Activated naive CD8-positive, alpha-beta T cell treated with anti-CD3 and anti-CD28 coated beads for 36 hours (primary cell): ENCODE measurements at places on chromosomes 7 and 10. TPM values are rescaled to one million over a fixed set of nuclear protein-coding genes. Genes with fewer than 3 reads are reported as not detected.

The BNIP3 gene
- 115 TPM for total RNA-seq

DNA sequence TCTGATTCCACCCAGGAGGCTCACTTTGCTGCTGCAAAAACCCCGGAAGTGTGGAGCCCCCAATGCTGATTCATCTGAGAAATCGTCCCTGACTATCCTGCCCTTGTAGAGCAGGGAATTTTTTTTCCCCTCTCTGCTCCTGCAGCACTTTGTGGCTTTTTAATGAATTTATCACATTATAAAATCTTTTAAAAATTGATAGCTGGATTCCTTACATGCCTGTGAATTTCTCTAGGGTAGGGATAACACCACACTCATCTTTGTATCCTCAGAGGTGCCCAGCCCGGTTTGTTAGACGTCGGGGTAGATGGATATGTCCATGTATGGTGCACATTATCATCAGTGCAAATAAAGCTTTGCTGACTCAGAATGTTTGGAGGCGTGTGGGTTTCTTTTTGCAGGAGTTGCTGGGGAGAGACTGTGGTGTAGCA lies 185.7 kb downstream of the STK31 start:
- DNase-seq, result no peak
- no peaks in the 10 kb centered on the region for H3K36me3 ChIP-seq
- H3K4me3 ChIP-seq, result no peak overlapping the region
- H3K4me1 ChIP-seq, result peaks cover 34% of the 10 kb centered on the region
- H3K27me3 ChIP-seq, result peaks cover 36% of the 10 kb centered on the region

- H3K27ac ChIP-seq, result no peak overlapping the region
- H3K4me1 ChIP-seq, result peaks cover 13% of the 10 kb centered on the region
- no peak overlapping the region for H3K4me3 ChIP-seq
Measured at GRCh38 chr7:79979437-79979836, 155.2 kb upstream of the GNAI1 start.

DNA sequence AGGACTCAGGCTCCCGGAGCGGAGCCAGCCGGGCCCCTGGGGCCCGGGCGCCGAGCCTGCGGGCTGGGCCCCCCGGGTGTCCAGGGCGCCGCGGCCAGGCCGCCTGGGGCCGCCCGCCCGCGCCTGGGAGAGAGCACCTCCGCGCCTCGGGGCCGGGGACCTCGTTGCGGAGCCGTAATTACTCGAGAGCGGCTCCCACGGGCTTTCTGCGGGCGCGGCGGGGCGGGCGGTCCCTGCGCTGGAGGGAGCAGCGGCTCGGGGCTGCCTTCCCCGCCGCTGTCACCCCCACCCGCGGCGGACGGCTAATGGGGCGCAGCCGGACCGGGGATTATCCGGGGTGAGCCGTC lies 1.5 kb downstream of the GNB2 start:
- H3K36me3 ChIP-seq, result peaks cover 19% of the 10 kb centered on the region
- no peaks in the 10 kb centered on the region for H3K27me3 ChIP-seq
- DNase-seq, result peak; percentile 52
- H3K27ac ChIP-seq, result no peak overlapping the region

- peaks cover 36% of the 10 kb centered on the region for H3K36me3 ChIP-seq
- no peak overlapping the region for H3K4me3 ChIP-seq
- H3K27me3 ChIP-seq, result no peaks in the 10 kb centered on the region
- H3K4me1 ChIP-seq, result peaks cover 21% of the 10 kb centered on the region
- H3K27ac ChIP-seq, result no peak overlapping the region
- no peak for DNase-seq
Measured at GRCh38 chr7:124909808-124910207, 19.8 kb downstream of the POT1 start.

DNA sequence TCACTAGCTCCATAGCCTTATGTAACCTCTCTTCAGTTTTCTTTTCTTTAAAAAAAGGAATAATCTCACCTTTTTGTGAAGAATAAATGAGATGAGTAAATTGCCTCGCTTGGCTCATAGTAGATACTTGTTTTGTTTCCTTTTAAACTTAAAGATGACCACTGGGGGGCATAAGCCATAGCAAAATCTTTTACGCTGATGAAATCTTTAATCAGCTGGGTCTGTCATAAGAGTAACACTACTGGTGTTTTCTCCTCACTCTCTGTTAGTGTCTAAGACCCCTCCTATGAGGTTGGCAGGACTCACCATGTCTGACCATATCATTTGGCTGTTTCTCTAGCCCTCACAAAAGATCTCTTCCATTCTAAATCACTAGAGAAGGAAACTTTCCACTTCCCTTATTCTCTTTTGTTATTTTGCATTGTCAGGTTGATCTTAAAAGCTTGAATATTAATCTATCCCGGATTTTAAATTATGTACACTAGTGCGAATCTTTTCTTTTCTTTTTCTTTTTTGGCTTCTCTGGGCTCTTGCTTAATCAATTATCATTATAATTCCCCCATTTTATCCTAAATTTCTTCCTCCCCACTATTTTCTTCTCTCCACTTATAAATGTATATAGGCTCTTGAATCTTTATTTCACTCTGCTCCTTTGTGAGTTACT lies 12.5 kb downstream of the STAG3 start:
- DNase-seq, result no peak
- no peaks in the 10 kb centered on the region for H3K36me3 ChIP-seq
- H3K4me1 ChIP-seq, result peaks cover 39% of the 10 kb centered on the region
- H3K27me3 ChIP-seq, result no peaks in the 10 kb centered on the region
- H3K4me3 ChIP-seq, result no peak overlapping the region

DNA sequence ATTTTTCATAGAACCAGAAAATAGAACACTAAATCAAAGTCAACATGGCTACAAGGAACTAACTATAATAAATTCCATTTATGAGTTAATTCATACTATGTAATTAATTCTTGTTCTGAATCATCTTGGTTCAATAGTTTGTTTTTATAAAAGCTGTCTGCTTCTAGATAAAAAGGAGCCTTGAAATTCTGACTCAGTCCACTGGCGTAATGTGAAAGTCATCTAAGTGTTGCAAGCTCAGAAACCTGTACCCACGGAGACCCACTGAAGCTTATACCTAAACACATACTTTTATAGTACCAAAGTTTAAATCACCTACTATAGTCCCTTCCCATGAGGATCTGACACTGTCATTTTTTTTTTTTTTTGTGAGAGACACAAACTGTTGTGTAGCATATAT lies 489.4 kb downstream of the SEMA3D start:
- H3K36me3 ChIP-seq, result no peaks in the 10 kb centered on the region
- H3K27me3 ChIP-seq, result no peaks in the 10 kb centered on the region
- no peak for DNase-seq
- H3K4me1 ChIP-seq, result no peaks in the 10 kb centered on the region
- no peak overlapping the region for H3K4me3 ChIP-seq

DNA sequence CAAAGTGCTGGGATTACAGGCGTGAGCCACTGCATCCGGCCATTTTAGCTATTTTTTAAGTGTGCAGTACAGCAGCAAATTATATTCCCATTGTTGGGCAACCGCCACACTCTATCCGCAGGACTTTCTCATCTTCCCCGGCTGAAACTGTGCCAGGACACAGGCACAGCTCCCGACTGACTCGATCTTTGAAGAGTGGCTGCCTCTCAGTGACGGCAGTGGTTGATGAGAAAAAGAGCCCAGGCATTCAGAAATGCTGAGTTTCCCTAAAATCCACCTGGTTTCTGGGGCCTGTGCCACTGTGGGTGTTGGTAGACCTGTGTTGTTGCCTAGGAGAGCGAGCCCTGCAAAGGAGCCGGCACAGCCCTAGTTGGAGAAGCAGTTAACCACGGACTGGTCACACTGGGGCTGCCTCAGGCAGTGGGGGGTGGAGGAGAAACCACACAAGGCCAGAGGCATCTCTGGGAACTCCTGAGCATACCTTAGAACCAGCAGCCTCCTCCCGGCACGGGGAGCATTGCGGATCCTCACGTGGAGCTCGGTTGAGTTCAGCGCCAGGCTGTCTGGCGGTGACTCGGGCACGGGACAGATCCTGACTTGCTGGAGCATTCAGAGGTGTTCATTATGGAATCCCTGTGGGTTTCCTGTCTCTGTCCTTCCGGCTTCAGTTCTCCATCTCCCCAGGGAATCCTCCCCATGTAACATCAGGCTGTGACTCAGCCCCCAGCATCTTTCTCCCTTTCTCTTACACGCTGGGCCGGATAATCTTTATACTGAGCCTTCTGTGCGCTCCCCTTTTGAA lies 16.2 kb downstream of the PFKFB3 start:
- peaks cover 20% of the 10 kb centered on the region for H3K36me3 ChIP-seq
- H3K4me1 ChIP-seq, result no peaks in the 10 kb centered on the region
- H3K27ac ChIP-seq, result no peak overlapping the region
- H3K4me3 ChIP-seq, result no peak overlapping the region

The TSPAN12 gene
- not detected for total RNA-seq

The IFIT5 gene
- total RNA-seq, result 15.0 TPM

DNA sequence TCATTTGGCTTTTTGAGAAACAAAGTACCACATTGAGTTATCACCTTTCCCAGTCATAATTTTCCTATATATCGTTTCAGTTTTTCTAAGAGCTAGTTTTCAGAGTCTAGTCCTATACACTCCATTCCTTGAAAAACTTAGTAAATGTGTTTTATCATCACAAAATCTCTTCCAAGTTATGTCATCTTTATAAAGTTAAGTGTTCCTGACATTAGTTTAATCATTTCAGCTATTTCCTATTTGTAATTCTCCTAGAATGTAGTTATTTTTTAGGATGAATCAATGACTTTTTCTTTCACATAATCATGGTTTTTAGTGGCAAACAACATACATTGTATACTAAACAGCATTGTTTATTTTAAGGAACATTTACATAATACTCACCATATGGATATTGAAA lies 191.7 kb upstream of the BET1 start:
- H3K4me3 ChIP-seq, result no peak overlapping the region
- H3K36me3 ChIP-seq, result no peaks in the 10 kb centered on the region

DNA sequence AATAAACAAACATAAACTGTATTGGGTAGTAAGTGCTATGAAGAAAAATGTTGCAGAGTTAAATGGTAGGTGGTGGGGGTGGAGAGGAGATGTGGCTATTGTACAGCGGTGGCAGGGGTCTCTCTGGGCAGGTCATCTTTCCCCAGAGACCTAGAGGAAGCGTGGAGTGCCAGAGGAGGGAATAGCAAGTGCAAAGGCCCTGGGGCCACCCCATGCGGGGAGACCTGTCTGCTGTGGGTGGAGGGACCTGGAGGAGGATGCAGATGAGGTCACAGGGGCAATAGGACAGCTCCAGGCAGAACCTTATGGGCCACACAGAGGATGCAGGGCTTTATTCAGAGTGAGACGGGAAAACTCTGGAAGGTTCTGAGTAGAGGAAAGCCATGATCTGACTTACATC lies 47.5 kb downstream of the DLG5 start:
- H3K4me1 ChIP-seq, result peaks cover 11% of the 10 kb centered on the region
- no peaks in the 10 kb centered on the region for H3K27me3 ChIP-seq
- H3K36me3 ChIP-seq, result no peaks in the 10 kb centered on the region
- no peak overlapping the region for H3K27ac ChIP-seq

DNA sequence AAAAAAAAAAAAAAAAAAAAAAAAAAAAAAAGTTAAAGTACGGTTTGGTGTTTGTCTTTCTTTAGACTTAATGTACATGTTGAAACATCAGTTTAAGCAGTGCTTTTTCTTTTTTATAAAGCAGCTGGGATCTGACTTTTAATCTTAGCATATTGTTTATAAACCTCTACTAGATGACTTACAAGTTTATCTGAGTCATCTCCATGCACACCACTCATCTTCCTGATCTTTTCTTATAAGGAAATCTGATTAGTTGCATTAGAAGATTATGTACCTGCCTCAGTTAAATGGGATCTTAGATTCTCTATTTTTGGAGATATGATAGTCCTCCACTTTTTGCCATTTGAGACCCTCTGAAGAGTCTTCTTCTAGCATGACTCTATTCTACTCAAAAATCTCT lies 391.9 kb upstream of the LRGUK start:
- H3K27ac ChIP-seq, result no peak overlapping the region
- no peak overlapping the region for H3K4me3 ChIP-seq
- DNase-seq, result no peak

The LIPK gene
- total RNA-seq, result not detected

DNA sequence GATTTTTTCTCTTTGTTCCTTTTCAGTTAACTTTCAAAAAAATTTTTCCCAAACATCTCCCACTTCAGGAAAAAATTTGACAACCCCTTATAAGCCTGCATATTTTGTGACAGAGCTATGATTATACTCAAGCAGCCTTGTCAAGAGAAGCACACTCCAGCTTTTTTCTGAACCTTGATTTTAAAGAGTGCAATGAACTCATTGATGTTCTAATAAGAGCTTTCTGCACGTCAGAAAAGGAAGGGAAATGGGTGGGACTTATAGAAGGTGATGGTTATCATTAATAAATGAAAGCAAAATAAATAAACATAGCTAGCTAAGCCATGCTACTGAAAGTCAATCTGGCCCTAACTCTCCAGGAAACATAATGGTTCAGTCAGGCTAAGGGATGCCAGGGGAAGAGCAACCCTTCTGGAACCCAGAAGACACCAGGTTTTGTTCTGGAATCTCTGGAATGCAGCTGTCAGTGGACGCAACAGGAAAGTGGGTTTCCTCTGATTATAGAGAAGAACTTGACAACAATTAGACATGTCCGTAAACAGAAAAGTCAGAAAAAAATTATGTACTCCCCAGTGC lies 76.1 kb downstream of the NHLRC2 start:
- DNase-seq, result no peak
- H3K27ac ChIP-seq, result no peak overlapping the region
- H3K27me3 ChIP-seq, result peaks cover 24% of the 10 kb centered on the region
- H3K4me1 ChIP-seq, result no peaks in the 10 kb centered on the region
- H3K4me3 ChIP-seq, result no peak overlapping the region

- no peak overlapping the region for H3K4me3 ChIP-seq
- DNase-seq, result no peak
- H3K27me3 ChIP-seq, result peaks cover 36% of the 10 kb centered on the region
- no peak overlapping the region for H3K27ac ChIP-seq
- no peaks in the 10 kb centered on the region for H3K36me3 ChIP-seq
Measured at GRCh38 chr10:24446739-24447138, 237.8 kb downstream of the KIAA1217 start.

GRCh38 chr7:81638198-81638597 lies 131.6 kb downstream of the HGF start:
- no peaks in the 10 kb centered on the region for H3K27me3 ChIP-seq
- H3K4me3 ChIP-seq, result no peak overlapping the region
- H3K27ac ChIP-seq, result no peak overlapping the region
- DNase-seq, result no peak

The ASZ1 gene
- total RNA-seq, result not detected

- no peak for DNase-seq
- no peak overlapping the region for H3K27ac ChIP-seq
- no peaks in the 10 kb centered on the region for H3K27me3 ChIP-seq
Measured at GRCh38 chr10:5532618-5533097, 7.9 kb downstream of the CALML3 start.

- no peak for DNase-seq
- no peaks in the 10 kb centered on the region for H3K36me3 ChIP-seq
- no peak overlapping the region for H3K4me3 ChIP-seq
- H3K27me3 ChIP-seq, result no peaks in the 10 kb centered on the region
- no peaks in the 10 kb centered on the region for H3K4me1 ChIP-seq
Measured at GRCh38 chr7:70556761-70557160, 575.2 kb upstream of the GALNT17 start.

- no peak overlapping the region for H3K4me3 ChIP-seq
- no peaks in the 10 kb centered on the region for H3K36me3 ChIP-seq
- H3K27me3 ChIP-seq, result peaks cover 21% of the 10 kb centered on the region
- no peak for DNase-seq
- H3K4me1 ChIP-seq, result no peaks in the 10 kb centered on the region
Measured at GRCh38 chr7:117269417-117269816, 53.4 kb downstream of the WNT2 start.

- no peaks in the 10 kb centered on the region for H3K36me3 ChIP-seq
- peak; percentile 83 for DNase-seq
- H3K27me3 ChIP-seq, result no peaks in the 10 kb centered on the region
- peak overlapping the region; percentile 61 for H3K4me3 ChIP-seq
- peak overlapping the region; percentile 91 for H3K27ac ChIP-seq
- peaks cover 43% of the 10 kb centered on the region for H3K4me1 ChIP-seq
Measured at GRCh38 chr7:2530071-2530987, 10.8 kb downstream of the LFNG start.

The BAG3 gene
- 17.5 TPM for total RNA-seq
